ENCODE measurements at places on chromosomes 4 and X.

DNA sequence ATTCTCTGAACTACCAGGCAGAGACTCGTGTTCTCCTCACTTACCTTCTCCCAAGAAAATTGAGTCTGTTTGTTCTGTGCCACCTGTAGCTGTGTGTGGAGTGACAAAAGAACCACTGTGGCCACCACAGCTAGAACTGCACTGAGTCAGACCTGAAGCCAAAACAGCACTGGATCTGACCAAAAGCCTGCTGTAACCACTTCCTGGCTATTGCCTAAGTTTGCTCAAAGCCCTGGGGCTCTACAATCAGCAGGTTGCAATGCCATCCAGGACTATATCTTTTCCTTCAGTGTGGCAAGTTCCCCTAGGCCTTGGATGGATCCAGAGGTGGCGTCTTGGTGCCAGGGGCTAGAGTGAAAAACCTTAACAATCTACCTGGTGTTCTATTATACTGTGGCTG, 449.1 kb downstream of the FAM133A start:
- DNase-seq = no peak

DNA sequence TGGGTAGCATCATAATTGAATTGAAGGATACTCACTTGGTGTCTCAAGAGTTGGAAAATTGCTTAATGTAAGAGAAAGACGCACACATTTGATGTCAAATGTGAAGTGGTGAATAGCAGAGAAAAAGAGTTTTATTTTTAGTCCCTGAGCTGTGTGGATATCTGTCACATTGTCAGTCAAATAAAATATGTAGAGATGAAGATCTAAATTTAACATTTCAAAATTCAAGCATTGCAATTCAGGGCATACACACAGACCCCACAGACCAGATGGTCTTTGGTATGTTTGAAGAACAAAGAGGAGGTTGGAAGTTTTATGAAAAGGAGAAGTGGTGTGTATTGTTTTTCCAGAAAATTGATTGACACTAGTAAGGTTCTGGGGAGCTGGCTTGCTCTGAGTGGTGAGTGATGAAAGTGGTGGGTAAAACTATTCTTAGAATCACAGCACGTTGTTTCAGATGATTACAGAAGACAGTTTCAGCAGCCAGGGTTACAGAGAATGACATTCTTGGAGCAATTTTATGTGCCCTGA, 44.9 kb upstream of the BBS12 start:
- no peak for DNase-seq

- DNase-seq = no peak
Observed at GRCh38 chrX:29237972-29238371, 650.7 kb downstream of the IL1RAPL1 start.

- DNase-seq = no peak
Observed at GRCh38 chr4:123107444-123108252, 185.3 kb upstream of the NUDT6 start.

GRCh38 chrX:68944211-68944610, 115.4 kb downstream of the EFNB1 start:
- DNase-seq = no peak

DNA sequence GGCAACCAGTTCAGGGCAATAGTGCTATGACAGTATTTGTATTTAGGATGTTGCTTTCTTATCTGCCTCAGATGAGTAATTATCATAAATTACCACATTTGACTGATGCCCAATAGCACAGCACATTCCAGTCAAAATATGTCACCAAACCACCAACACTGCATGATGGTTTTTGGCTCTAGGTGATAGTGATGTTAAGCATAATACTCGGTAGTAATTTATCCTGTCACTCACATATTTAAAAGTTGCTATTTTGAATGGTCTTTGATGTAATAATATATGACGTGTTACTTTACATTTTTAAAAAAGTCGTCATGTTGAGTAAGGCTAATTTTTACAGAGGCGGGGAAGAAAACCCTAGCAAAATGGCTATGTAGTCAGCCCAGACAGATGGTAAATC, 42.5 kb downstream of the UNC5C start:
- no peak for DNase-seq

DNA sequence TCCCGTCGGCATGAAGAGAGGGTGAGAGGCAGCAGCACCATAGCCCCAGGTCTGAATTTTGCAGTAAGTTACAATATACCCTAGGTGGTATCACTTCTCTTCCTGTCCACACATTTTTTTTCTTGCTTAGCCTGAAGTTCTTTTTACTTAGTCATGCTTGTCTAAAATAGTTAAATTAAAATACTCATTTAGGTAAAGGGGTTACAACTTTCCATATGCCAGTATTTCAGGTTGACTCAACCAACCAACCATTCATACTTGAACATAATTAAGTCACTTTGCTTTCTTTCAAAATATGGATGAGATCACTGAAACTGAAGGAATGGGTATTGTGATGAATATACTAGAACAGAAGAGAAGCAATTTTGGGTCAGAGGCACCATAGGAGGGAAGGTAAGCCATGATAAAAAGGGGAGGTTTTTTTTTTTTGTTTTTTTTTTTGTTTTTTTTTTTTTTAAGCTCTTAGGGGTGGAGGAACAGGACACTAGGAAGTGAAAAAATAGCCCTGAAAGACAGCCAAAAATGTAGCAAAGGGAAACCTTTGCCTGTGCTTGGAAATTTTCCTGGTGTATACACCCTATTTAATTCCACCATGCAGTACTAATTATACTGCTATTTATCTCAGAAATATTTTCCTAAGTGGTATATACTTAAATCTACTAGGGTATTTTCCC, 41.8 kb downstream of the RPS6KA3 start:
- DNase-seq = no peak

DNA sequence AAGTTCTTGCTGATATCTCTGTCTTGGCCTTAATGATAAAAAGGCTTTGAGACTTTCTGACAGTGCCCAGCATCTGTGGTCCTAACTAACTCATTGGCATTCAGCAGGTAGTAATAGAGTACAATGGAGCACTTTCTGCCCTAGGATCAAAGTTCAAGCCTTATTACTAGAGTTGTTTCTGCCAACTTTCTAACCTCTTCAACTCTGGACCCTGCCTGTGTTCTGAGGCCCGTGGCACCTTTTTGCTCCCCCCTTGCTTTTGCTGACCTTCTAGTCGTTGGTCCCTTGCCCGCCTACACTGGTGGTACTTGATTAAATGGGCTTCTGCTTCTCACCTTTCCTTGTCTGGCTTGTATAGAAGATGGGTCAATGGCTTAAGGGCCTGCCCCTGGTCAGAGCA, 126.3 kb downstream of the PPARGC1A start:
- no peak for DNase-seq

- no peak for DNase-seq
Observed at GRCh38 chrX:138872537-138872936, 161.0 kb upstream of the FGF13 start.

GRCh38 chr4:168577624-168578023, 80.8 kb downstream of the PALLD start:
- no peak for DNase-seq

DNA sequence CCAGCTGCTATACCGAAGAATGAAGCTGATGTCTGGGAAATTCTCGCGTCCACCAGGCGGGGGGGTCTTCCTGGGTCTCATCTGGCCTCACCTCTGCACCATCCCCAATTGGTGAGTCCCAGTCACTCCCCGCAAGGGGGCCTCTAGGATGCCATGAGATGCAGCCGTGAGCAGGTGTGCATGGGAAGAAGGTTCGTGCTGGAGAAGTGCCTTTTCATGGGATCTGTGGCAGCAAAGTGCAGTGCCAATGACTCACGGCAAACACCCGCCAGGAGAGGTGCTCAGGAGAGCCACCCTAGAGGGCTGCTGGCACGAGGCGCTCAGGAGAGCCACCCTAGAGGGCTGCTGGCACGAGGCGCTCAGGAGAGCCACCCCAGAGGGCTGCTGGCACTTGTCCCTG, 55.1 kb downstream of the CPZ start:
- no peak for DNase-seq

DNA sequence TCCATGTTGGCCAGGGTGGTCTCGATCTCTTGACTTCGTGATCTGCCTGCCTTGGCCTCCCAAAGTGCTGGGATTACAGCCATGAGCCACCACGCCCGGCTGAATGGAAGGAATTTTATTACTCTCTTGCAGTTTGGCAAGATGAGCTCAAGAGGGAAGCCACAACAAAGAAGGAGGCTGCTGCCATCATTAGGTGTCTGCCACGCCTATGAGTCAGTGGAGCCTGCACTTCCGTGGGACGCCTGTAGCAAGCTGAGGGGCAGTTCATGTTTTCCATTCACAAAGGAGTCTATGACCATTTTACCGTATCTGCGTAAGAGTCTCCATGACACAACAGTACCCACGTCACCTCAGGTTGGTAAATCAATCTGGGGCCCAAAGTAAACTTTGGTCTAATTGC, 51.2 kb upstream of the CHRNA9 start:
- DNase-seq = no peak

DNA sequence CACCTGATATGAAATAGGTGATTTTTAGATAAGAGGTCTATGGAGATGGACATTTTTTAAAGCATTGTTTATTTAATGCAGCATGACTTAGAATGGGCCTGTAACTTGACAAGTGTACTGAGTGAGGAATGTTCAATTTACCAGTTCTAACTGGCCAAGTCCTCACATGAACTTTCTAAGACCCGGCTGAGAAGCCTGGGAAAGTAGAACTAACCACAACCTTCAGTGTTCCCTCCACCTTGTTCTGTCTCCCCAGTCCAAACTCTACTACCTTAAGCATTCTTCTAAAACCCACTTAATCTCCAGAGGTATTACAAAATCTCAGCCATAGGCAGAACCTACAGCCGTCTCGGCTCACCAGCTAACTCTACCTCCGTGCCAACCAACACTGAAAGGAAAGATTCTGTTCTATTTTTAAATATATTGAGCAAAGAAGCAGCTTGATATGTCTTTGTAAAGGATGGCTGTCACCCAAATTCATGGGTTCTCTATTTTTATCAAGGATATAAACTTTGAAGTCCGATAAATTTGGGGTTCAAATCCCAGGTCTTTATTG, 6.8 kb downstream of the PPARGC1A start:
- no peak for DNase-seq

GRCh38 chr4:180152831-180153230, 2090.4 kb upstream of the TENM3 start:
- no peak for DNase-seq

DNA sequence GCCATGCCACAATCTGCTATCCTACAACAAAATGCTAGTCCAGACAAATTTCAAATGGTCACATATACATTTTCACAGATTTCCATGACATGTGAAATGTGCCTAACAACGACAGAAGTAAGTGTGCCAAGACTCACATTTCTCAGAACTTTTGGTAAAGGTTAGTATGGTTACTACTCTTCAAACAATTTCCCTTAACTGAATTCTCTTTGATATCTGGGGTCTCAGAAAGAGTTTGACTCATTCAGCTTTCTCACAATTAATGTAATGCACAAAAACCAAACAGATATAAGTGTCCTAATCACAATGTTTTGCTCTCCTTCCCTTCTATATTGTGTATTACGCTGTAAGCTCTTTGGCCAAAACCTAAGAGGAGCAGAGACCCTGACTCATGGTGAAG, 122.4 kb upstream of the LEF1 start:
- no peak for DNase-seq

- no peak for DNase-seq
Observed at GRCh38 chrX:21171181-21171580, 203.0 kb upstream of the CNKSR2 start.

DNA sequence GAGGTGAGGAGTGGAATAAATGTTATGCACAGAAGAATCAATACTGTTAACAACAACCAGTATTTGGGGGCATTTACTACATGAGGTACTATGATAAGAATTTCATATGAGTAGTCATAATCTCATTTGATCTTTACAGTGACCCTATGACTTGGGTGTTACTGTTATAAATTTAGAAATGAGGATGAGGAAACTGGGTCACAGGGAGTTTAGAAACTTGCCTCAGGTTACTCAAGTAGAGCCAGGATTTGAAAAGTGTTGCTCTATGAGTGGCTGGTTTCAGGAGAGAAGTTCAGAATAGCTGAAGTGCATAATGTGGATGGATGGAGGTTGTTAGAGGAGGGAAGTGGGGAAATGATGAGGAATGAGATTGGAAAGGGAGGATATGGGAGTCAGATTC, 16.6 kb upstream of the DDIT4L start:
- no peak for DNase-seq

GRCh38 chr4:154218051-154218450, 273.5 kb downstream of the DCHS2 start:
- no peak for DNase-seq

DNA sequence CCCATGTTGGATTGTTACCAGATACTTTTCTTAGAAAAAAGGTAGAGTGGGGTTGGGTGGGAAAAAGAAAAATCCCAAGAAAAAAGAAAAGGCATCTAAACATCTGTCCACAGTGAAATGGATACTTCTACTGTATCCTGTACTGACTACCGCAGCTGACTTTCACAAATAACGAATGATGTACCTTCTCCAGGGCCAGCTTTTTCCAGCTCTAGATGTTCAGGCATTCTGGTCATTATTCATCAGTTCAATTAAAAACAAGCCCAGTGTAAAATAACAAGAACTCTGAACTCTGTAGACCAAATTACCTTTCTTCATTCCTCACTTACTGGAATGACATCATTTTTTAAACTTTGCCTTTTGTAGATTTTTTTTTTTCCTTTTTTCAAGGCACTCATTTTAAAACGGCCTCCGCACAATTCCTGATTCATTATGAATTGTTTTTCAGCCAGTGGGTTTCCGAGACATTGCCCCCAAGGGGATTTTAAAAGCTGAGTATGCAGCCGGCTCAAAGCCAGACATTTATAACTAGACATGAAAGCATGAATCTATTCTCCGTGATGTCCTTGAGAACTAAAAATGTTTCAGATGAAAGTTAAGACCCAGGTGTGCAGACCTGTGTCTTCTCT, 113.5 kb downstream of the PRKX start:
- no peak for DNase-seq

- no peak for DNase-seq
Observed at GRCh38 chr4:59091146-59092142, 1981.3 kb upstream of the IGFBP7 start.

- DNase-seq = peak; percentile 64
Observed at GRCh38 chr4:165326831-165327210, 648 bp upstream of the MSMO1 start.

- DNase-seq = no peak
Observed at GRCh38 chrX:14073556-14073955, 43.9 kb upstream of the GEMIN8 start.

- no peak for DNase-seq
Observed at GRCh38 chr4:100736641-100737451, 219.0 kb upstream of the EMCN start.

- no peak for DNase-seq
Observed at GRCh38 chrX:15882704-15883539, 28.3 kb upstream of the AP1S2 start.

- no peak for DNase-seq
Observed at GRCh38 chr4:25800245-25800644, 62.5 kb downstream of the SEL1L3 start.

DNA sequence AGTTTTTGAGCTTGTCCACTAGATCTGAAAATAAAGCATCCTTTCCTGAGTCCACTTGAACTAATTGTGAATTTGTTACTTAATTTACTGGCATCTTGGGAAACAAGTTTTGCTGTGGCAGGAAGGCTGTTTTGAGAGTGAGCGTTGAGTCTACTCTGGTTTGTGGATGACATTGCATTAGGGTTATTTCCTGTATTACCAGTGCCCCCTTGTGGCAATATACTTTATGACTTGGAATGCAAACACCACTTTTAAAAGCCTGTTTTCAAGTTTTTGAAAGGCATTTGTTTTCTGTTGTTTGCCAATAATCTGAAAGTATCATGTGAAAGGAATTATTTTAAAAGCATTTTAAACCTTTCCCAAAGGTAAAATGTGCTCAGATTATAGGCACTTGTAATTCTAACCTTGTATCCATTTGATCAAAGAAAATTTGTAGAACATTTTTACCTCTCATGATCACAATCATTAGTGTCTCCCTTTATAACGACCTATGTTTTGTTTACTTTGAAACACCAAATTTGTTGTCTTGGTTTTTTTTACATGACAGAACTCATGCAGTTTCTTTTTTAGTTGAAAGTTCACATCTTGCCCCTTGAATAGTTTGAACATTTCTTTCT, 18.0 kb upstream of the CYP2U1 start:
- DNase-seq = peak; percentile 45

Measured in NCI-H1092 treated with DMSO at 0.1 percent for 48 hours (cell line).